ENCODE measurements at places on chromosomes 3 and 15.
A peak's percentile ranks its signal among the peaks of the same experiment; 100 is the strongest.

GRCh38 chr15:40501487-40501886, 30.7 kb downstream of the CHST14 start:
- DNase-seq: no peak

GRCh38 chr3:197749315-197749600, 425 bp upstream of the FYTTD1 start:
- DNase-seq: peak; percentile 47

DNA sequence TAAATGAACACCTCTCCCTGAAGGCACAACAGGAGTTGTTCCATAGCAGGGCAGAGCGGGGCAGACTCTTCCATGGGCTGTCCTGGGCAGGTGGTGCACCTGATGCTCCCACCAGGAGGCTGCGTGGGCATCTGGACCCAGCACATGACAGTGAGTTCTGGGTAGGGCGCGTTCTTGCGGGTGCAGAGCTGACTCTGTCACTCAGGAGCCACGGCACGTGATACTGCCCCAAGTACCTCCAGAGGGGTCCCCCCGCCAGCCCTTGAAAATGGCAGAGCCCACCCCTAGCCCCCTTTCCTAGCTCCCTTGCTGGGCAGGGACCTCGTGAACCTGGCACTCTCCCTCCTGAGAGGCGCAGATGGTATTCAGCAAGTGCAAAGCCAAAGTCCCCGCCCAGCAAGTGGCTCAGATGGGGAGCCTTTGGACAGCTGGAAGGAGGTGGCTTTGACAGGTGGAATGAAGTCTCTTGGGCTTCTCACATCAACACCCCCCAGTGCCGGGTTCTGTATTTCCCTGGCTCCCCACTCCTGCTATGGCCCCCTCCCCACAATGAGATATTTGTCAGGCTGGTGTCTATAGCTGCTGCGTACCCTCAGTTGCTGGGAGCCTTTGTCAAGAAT, 172.1 kb downstream of the TBC1D2B start:
- DNase-seq: no peak

DNA sequence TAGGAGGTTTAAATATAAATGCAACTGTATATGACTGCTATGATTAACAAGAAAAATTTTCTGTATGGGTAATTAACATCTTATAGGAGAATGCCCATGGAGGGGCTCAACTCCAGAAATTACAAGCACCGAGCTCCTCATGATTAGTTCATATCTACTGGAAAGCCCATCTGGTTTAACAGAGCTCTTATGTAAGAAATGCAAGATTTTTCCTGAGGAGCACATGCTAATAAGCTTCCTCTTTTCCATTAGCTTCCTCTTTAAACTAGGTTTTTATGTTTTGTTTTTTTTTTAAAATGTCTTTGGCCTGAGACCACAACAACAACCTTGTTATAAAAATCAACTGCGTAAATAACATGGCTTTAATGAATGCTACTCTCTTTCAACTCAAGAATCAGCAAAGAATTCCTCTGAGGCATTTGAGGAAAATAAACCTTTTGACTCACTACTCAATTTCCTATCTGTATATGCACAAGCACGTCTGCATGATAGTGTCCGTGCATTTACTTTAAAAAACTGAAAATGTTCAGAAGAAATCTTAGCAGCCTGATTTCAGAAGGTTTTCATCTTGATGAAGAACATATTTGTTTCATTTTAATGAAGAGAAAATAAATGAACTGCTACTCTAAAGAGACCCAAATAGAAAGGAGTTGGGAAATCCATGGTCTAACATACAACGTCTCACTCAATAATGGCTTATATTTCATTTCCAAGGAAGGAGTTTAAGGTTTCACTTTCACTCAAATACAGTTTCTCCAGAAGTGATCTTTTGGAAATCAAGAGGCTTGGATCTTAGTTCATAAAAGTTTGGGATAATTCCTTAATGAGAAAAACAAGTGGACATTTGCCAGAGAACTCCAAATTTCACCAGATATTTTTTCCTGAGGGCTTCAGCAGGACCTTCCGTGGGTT, 180.8 kb downstream of the KCNAB1 start:
- DNase-seq: no peak

Measured in activated T-helper 1 cell treated with Interleukin-2 at 50 U/mL for 16 hours (primary cell).